ENCODE measurements at places on chromosomes 3 and 15.

GRCh38 chr3:50430191-50430590, 70.9 kb upstream of the TMEM115 start:
- no peak for DNase-seq

GRCh38 chr3:124442463-124442862, 287.8 kb upstream of the UMPS start:
- DNase-seq: no peak

DNA sequence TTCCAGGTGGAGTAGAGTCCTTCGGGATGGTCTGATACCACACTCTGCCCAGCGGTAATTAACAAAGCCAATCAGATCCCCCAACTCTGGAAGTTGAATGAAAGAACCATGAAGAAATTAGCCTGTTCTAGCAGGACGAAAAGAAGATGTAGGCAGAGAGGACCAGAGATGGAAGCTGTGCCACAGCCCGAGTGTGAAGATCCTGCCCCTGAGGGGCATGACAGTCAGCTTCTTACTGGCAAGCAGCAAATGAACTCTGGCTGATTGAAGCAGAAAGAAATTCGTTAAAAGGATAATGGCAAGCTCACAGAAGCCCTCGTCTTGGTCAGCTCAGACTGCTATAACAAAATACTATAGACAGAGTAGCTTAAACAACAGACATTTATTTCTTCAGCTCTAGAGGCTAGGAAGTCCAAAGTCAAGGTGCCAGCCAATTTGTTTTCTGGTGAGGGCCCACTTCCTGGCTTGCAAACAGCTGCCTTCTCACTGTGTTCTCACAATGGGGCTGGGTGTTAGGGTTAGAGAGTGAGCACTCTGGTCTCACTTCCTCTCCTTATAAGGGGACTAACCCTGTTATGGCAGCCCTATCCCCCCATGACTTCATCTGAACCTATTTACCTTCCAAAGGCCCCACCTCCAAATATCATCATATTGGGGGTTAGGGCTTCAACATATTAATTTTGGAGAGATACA, 307.1 kb downstream of the VPS13C start:
- no peak for DNase-seq

DNA sequence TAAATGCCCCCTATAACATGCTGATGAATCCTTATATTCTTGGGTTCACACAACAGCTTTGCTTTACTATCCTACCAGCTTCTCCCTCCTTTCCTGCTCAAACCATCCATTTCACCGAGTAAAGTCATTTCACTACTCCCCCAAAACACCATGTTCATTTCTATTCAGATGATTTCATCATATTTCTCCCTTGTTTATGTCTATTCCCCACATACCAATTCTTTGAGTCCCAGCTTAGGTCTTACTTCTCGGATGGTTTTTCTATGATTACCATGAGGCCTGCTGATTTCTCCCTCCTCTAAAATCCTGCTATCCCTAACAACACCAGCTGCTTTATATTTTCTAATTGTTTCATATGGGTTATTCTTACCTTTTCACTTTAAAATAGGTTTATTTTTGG, 231.4 kb downstream of the TIGIT start:
- DNase-seq: no peak

GRCh38 chr3:9185701-9186100, 63.7 kb downstream of the SRGAP3 start:
- DNase-seq: no peak

- no peak for DNase-seq
Observed at GRCh38 chr3:162166543-162166942, 669.9 kb downstream of the OTOL1 start.

- no peak for DNase-seq
Observed at GRCh38 chr15:82298520-82298919, 35.9 kb downstream of the SAXO2 start.

DNA sequence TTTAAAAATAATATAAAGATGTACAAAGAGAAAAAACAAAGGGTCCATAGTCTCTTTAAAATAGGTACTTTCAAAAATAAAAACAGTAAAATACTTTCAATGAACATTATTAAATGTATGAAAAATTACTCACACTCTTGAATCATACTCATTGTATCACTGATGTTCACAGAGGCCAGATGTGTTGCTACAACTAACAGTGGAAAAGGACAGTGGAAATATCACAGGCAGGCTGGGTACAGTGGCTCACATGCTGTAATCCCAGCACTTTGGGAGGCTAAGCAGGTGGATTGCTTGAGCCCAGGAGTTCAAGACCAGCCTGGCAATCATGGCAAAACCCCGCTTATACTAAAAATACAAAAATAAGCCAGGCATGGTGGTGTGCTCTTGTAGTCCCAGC, 26.8 kb downstream of the NPHP3 start:
- no peak for DNase-seq

DNA sequence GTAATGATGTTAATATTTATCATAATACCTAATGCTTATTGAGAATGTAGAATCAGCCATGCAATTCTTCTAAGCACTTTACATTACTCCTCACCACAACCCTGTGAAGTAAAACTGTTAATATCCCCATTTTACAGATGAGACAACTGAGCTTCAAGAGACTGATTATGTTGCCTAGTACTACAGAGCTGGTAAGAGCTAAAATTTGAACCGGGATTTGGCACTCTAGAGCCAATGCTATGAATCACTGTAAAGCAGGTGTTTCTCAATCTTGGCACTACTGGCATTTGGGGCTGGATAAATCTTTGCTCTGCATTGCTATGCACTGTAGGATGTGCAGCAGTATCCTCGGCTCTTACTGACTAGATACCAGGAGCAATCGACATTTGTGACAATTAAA, 367.7 kb downstream of the MAGI1 start:
- DNase-seq: no peak

- DNase-seq: no peak
Observed at GRCh38 chr3:139654637-139655365, 23.0 kb downstream of the NMNAT3 start.

GRCh38 chr3:32399030-32399620, 7.5 kb downstream of the CMTM7 start:
- DNase-seq: peak; percentile 57

- DNase-seq: peak; percentile 22
Observed at GRCh38 chr3:169863458-169863899, 6.3 kb downstream of the LRRC31 start.

GRCh38 chr3:150081084-150081483, 110.4 kb upstream of the PFN2 start:
- no peak for DNase-seq

Measured in GF-D8 (cell line).